ENCODE measurements at places on chromosomes 11 and 22. TPM values are rescaled to one million over a fixed set of nuclear protein-coding genes. Genes with fewer than 3 reads are reported as not detected.
A peak's percentile ranks its signal among the peaks of the same experiment; 100 is the strongest.

The FOSL1 gene
- 0.70 TPM for total RNA-seq

The NOX4 gene
- 1.7 TPM for total RNA-seq

The LMO1 gene
- 2.3 TPM for total RNA-seq

The BIRC3 gene
- total RNA-seq = 10.5 TPM

The GDPD4 gene
- total RNA-seq = not detected

The VSIG2 gene
- total RNA-seq = 1.2 TPM

The TXNRD2 gene
- total RNA-seq = 40.4 TPM

The OR4A47 gene
- not detected for total RNA-seq

The TH gene
- total RNA-seq = not detected

The CLDN25 gene
- not detected for total RNA-seq

The OR5D18 gene
- not detected for total RNA-seq

The RRP8 gene
- total RNA-seq = 19.8 TPM

The INPPL1 gene
- total RNA-seq = 133 TPM

The SCGB1A1 gene
- not detected for total RNA-seq

DNA sequence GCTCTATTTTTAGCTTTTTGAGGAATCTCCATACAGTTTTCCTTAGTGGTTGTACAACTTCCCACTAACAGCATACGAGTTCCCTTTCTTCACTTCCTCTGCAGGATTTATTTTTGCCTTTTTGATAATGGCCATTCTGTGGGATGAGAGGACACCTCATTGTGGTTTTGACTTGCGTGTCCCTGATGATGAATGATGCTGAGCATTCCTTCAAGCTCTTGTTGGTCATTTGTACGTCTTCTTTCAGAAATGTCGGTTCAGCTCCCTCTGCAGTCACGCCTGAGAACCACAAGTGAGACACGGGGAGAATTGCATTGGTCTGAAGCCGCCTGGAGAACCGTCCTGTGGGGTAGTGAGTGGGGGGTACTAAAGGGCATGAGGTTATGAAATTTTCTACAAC, 2.0 kb upstream of the KRTAP5-10 start:
- DNase-seq = no peak

GRCh38 chr11:12963792-12964536, 45.2 kb upstream of the RASSF10 start:
- DNase-seq = peak; percentile 65

DNA sequence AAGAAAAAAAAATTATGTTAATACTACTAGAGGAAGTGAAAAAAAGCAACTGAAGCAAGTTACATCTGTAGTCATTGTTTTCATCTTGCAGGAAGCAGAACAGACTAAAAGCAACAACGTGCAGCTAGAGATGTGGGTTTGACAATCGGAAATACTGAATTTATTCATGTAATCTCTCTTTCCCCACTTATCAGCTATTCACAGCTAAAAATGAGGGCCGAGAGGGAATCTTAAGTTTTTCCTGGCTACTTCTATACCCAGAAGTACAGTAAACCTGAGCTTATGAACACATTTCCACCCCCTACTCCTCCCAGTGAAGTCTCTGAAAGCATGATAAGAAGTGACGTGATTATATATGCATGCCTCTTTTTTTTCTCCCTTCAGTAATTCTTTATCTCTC, 116.5 kb downstream of the SPON1 start:
- no peak for DNase-seq

DNA sequence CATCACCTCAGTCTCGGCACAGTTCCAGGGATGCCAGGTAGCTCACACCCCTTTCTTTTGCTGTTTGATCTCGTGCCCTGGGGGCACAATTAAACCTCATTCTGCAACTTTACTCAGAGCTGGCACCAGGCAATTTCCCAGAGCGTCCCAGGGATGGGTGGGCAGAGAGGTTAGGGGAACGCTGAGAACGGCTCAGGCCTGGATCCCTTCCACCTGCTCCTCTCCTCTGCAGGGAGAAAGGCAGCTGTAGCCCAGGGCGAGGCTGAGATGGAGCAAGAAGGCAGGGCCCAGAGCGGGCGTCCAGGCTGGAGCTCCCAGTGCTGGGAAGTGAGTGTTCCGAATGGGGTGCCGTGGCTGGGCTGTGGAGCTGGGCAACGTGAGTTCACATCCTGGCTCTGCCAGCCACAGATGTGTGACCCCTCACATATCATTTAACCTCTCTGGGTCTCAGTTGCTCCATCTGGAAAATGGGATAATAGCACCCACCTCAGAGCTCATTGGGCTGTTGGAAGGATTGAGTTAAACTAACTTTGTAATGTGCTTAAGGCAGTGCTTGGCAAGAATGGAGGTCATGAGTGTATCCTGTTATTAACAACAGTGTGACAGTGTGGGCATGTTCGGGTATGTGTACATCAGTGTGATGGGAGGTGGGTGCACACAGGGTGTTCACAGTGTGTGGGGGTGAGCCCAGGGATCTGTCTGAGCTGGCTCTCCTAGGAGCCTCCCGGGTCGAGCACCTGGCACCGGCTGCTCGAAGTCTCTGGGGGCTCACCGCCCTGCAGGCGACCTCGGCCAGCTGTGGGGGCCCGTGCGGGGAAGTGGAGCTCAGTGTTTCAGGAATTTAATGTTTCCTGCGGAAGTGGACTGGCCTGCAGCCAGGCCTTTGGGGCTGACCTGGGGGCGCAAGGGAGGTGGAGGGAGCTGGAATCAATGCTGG, 15.5 kb downstream of the OTUB1 start:
- peak; percentile 59 for DNase-seq

- peak; percentile 81 for DNase-seq
Observed at GRCh38 chr11:108647701-108648527, 17.0 kb upstream of the DDX10 start.

DNA sequence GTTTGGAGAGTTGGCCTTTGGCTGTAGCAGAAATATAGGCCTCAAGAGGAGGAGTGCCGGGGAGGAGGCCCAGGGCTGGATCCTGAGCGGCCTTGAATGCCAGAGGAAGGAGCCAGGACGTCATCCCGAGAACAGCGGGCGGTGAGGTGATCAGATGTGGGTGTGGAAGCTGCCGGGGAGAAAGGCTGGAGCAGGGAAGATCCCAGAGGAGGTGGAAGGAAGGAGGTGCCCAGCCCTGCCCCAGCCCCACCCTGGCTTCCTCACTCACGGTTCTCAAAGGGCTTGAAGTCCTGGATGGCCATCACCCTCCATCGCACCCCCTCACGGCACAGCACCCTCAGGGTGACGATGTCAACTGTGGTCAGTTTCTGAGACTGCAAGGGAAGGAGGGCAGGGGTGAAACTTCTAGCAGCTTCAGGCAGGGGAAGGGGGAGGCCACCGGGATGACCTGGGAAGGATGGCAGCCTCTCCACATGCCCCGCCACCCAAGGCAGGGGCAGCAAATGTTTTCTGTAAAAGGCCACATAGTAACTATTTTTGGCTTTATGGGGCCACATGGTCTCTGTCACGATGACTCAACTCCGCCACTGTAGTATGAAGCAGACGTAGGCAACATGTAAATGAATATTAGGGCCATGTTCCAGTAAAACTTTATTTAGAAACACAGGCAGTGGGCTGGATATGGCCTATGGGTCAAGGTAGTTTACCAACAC, 10.7 kb downstream of the IL2RB start:
- DNase-seq = no peak

DNA sequence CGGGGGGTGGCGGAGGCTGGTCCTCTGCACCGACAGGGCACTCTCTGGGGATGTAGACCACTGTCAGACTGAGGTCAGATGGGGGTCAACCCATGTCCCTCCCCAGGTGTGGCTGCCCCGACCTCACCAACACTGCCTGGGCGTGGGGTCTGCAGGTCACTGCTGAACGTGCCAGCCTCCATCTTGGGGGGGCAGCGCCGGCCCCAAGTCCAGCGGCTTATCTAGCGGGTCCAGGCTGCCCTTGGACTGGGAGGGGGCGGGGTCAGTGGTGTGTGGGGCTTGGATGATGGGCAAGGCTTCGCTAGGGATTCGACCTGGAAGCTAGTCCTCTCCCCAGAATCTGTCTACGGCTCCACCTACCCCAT, 178.2 kb downstream of the IGLL1 start:
- no peak for DNase-seq

GRCh38 chr22:47209547-47210023, 447.1 kb downstream of the TBC1D22A start:
- DNase-seq = no peak

DNA sequence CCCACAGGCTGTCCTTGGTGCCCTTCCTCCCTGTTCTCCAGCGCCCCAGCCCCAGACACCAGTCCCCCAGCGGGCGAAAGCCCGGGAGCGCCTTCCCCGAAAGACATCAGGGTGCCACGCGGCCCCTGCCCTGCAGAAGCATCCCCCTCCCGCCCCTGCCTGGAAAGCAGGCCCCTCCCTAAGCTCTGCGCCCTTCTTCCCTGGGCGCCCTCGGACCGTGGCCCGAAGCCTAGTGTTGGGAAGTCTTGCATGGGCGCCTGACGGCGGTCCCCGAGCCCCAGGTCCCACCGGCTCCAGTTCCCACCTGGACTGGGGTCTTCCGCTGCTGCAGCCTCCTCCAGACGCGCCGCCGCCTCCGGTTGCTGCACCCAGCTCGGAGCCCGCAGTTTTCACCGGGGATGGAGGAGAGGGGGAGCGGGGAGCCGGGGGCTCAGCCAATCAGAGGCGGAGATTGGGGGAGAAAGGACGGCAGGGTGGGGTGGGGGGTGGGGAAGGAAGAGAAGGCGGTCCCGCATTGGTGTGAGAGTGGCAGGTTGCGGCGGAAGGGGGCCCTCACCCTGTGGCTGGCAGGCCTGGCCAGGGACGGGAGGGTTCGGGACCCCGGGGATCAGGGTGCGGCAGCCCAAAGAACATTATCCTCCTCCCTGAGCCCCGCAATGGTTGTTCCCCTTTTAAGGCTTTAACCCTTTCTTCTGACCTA, at the start of gene THY1:
THY1 (minus strand) TSS at position 364 of the 700 bp plus-strand sequence. CDS start 2,267 bp downstream, outside the sequence.
- DNase-seq = no peak

GRCh38 chr11:67351275-67352005, 1.9 kb downstream of the POLD4 start:
- peak; percentile 68 for DNase-seq

DNA sequence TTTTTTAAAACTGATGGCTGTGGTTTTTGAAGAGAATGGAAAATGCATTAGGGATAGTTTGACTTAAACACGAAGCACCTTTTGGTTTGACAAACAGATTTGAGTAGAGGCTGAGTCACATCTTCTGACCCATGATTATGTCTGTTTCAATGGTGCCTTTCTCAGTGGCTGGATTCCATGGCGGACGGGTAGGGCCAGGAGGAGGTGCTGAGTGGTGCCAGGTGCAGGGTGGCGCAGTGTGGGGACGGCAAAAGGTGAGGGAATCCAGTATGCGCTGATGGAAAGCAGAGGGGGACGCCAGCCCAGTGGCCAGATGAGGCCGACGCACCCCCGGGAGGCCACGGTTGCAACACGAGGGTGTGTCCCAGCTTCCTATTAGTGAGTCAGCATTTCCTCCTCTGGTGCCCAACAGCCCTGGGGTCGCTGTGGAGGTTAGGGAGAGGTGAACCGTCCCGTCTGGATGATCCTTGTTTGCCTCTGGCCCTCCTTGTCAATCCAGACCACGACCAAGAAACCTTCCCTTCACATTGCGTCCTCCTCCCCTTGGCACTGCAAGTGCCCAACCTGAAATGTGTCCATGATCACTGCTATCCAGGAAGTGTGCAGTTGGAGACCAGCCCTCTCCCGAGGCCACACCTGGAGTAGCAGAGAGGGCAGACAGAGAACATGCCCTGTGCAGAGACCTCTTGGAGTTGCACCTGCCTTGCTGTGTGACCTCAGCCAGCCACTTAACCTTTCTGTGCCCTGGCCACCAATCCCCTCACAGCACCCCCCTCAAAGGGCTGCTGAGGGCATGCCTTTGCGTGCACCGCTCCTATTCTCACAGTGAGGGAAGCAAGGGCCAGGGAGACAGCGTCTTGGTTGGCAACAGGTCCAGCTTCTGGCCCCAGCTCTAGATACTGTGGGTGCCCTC, 32.5 kb upstream of the ATXN10 start:
- DNase-seq = peak; percentile 74

- DNase-seq = no peak
Observed at GRCh38 chr11:17036666-17037658, 22.7 kb upstream of the PLEKHA7 start.

- DNase-seq = no peak
Observed at GRCh38 chr11:104668797-104669463, 229.3 kb downstream of the CASP12 start.

DNA sequence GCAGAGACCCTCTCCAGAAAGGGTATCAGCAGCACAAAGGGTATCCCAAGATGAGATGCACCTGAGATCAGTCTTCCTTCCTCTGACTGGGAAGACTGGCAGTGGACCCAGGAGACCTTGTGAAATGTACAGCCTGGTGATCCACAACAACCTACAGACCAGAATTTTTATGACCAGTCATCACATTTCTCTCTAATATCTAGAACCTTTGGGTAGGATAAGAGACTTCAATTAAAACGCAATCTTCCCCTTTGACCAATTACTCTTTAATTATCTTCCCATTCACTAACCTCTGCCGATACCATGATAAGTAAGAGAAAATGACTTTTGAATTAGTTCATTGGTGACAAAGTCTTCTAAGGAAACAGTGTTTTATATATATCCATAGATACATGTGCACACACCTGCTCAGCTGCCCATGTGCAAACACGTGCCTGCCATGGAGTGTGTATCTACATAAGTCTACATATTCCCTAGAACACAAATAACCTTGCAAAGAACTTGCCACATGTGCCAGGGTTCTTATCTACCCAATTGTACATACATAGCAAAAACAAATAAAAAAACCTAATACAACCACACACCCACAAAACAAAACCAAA, 44.2 kb upstream of the SLC5A1 start:
- no peak for DNase-seq

DNA sequence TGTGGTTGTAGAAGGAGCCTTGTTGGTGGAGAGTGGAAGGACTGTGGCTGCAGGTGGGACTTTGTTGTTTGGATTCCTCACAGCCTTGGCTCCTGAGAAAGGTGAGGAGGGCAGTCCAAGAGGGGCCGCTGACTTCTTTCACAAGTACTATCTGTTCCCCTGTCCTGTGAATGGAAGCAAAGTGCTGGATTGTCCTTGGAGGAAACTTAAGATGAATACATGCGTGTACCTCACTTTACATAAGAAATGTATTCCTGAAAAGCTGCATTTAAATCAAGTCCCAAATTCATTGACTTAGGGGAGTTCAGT, 2.4 kb downstream of the FUT4 start:
- no peak for DNase-seq

DNA sequence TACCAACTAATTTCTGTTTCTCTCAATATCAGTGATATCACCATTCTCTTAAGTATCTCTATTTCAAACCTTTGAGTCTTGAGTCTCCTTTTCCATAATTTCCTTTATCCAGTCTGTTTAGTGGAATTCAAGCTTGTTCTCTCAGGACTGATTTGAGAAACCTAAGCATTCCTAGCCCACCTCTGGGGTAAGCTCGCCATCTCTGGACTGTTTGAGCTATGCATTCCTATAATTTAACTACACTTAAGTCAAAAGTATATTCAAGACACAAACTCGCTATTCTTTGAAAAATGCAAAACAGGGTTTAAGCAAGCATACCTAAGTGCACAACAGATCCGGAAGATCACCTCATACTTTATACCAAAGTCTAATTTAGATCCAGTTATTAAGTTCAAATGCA, 2.1 kb upstream of the DLAT start:
- DNase-seq = no peak

- no peak for DNase-seq
Observed at GRCh38 chr11:5887661-5888060, 5.3 kb upstream of the OR52E5 start.

DNA sequence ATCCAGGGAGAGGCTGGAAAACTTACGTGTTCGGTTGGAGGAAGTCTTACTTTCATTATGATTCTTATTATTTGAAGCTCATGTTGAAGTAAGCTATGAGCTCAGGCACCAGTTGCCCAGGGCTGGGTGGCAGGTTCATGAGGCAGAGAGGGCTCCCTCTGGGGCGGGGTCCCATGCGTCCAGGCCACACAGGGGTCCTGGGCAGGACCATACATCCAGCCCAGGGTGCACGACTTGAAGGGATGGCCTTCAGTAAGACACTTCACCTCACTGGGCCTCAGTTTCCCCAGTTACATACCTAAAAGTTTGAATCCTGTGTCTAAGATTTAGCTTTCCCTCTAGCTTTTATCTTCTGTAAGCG, 107.3 kb upstream of the B3GAT1 start:
- DNase-seq = peak; percentile 31

Measured in Right ventricle myocardium superior (tissue), 1 donor.